ENCODE measurements at places on chromosomes 3 and 15.

GRCh38 chr3:106457281-106458180 is 588.7 kb upstream of the CBLB start:
- peak; percentile 14 for DNase-seq

DNA sequence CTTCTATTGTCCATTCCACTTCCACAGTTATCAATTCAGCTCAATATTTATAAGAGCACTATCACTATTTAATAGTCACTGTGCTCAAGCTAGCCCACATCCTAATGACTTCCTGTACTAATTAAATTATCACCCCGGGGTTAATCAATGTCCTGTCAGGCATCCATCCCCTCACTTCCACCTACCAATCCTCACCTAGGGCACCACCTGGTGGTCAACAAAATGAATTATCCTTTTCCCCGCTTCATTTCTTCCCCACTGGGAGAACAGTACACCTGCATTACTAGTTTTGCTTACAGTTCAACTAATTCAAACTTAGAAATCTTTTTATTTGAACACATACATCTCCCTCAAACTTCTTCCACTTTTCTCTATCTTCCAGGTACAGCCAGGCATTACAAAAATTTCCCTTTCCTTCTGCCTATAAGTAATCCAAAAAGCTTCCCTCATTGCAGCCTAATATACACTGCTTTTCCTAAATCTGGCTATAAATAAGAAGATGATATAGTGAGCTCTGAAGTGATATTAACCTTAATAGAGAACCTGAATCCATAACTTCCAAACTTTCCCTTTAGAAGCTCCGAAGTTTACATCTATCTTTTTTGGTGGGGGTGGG is 68.5 kb downstream of the TMCC1 start:
- DNase-seq = peak; percentile 28

DNA sequence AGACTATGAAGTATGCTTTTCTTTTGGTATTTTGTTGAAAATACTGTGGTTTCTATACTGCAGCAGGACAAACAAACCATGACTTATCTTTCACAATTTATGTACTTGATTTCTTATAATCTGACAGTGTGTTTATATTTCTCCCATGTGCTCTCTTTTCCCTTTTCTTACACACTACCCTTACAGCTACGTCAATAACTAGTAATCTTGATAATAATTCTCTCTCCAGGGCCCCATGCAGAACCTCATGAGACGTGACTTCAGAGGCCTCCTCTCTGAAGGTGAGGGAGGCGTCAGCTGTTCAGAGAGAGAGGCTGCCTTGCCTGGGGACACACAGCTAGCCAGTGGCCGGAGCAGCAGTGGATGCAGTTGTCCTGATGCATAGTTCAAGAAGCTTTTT is 35.9 kb downstream of the KY start:
- DNase-seq = no peak

GRCh38 chr15:92899601-92899947 is 550 bp upstream of the CHD2 start:
- DNase-seq = no peak

GRCh38 chr3:9099702-9100512 is 136.6 kb upstream of the RAD18 start:
- DNase-seq = no peak

- DNase-seq = no peak
Observed at GRCh38 chr3:65745306-65745705, 293.4 kb downstream of the MAGI1 start.

- DNase-seq = no peak
Observed at GRCh38 chr3:73658227-73658626, 33.5 kb upstream of the PDZRN3 start.

GRCh38 chr15:68464448-68465090 is 32.6 kb upstream of the ITGA11 start:
- no peak for DNase-seq

- DNase-seq = no peak
Observed at GRCh38 chr15:101112336-101113113, 139.3 kb downstream of the CHSY1 start.

DNA sequence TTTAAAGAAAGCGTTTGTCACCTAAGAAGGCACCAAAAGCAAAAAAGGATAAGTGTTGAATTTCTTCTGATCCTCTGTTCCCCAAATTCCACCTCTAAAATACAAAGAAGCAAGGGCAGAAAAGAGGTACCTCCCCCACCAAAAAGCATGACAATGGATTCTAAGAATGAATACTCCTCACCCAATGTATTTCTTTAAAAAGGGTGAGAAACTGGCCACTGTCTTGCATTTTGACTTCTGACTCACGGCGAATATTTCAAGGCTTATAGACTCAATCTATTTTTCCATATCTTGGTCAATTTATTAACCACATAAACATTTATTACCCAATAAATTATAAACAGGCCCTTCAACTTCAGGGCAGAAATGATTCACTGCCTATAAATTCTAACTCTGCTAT is 131.1 kb downstream of the NR1I2 start:
- no peak for DNase-seq

DNA sequence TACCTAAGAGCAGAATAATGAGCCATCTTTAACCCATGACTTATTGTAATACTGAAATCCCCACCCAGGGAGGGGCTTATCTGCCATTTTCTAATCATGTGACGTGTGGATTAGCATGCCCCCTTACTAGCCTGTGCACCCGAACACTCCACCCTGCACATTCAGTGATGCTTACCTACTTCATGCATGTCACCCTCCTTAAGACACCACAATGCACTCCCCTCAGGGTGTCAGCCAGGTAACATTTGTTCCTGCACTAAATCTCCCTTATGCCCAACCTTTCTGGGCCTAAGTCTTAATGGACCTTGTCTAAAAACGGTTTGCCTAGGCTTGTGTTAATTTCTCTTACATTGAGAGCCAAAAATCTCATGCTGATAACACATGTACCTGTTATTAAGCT is 336.6 kb downstream of the OCA2 start:
- DNase-seq = no peak

- DNase-seq = no peak
Observed at GRCh38 chr15:94080989-94081605, 150.3 kb upstream of the MCTP2 start.

- no peak for DNase-seq
Observed at GRCh38 chr3:113166357-113166718, 45.0 kb upstream of the BOC start.

DNA sequence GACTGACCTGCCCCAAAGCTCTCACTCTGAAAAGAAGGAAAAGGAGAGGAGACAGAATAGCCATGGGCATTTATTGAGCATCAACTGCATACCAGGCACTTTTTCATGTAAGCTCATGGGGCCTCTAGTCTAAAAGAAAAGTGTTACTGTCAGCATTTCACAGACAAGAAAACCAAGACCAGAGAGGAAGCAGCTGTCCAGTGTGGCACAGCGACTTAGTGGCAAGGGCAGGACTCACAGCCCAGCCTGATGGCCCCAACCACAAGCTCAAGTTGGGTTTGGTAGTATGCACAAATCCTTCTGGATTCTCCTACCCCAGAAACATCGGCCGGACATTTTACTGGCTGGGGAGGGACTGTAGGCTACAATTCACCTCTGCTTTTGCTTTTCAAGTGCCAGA is 5.8 kb downstream of the EFCC1 start:
- no peak for DNase-seq

DNA sequence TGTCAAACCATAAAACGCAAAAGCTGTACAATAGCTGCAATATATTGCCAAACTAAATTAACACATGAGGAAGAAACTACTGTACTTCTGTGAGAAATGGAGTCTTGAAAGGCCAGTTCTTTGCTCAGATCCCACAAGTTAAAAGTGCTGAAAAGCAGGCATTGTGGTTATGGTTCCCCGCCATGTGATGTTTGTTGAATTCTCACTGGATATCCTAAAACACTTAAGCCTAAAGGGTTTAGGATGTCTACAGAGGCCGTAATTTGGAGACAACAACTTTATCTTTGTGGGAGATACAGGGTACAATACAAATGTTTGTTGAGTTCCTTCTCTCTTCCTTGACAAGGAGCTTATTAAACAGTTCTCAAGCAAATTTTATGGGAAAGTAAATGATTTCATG is 53.2 kb downstream of the TMEM212 start:
- DNase-seq = no peak

- DNase-seq = no peak
Observed at GRCh38 chr3:194269610-194270145, 81.5 kb downstream of the CPN2 start.

DNA sequence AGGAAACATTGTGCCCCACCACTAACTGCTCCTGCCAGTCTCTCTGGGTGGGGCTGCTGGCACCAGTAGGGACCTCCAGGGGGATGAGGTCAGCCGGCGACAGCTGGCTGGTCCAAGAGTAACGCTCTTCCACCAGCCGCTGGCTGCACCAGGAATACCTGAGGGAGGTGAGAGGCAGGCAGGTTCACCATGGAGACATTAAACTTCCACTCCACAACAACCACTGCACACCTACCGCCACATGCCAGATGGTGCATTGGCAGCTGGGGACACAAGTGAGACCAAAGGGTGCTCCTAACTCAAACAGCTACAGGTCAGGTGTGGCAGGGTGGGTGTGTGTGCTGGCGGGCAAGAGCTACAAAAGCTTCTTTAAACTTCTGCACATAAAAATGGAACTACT is 4.5 kb downstream of the POLG start:
- DNase-seq = no peak
